T-helper 2 cell treated with Interferon-gamma antibody and Interleukin-4, amounts not matched to agents 5 μg/mL and 100 μg/mL, for 36 hours (primary cell): ENCODE measurements at places on chromosomes 2 and 18.

DNA sequence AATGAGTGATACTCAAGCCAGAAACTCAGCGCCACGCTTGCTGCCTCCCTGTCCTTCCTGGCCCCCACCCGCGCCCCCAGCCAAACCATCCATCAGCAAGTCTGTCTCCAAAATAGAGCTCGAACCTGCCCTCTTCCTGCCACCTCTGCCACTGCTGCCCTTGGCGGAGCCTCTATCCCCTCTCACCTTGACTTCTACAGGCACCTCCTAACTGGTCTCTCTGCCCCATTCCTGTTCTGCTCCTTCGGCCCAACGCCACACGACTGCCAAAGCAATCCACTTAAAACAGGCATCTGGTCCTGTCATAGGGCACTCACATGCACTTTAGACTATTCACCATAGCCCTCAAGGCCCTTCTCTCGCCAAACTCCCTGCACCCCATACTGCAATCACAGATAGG lies 210.3 kb upstream of the SMAD2 start:
- no peak for DNase-seq

- DNase-seq, result no peak
These were observed 98.5 kb upstream of the CD226 start for GRCh38 chr18:70046207-70046606.

- DNase-seq, result no peak
These were observed 10.2 kb upstream of the GTF2A1L start for GRCh38 chr2:48607307-48608014.

DNA sequence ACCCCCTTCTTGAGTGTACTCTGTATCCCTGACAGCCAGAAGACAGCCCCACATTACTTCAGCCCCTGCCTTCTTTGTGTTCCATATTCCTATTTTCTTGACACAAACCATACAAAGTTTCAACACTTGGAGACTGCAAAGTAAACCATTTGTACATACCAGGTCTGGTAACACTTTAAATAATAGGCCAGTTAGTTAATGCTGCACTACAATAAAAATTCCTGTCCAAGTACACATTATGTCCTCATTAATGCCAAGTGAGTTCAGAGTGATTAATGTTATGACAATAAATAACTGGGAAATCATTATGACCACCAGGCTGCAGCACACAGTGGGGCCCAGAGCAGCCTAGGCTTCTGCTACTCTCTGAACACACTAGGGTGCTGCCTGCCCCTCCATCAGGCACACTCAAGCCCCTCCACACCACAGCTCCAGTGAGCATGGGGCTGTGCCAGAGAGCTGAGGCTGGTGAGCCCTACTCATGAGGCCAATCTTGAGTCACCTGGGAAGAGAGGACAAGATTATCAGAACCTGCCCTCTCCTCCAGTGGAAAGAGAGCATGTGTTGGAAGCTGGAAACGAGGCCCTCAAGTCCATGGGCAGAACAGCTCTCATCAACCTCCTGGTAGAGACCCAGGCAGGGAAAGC lies 138.7 kb downstream of the TTC32 start:
- DNase-seq, result no peak

- no peak for DNase-seq
These were observed 92.3 kb downstream of the PRKCE start for GRCh38 chr2:45743531-45744396.

DNA sequence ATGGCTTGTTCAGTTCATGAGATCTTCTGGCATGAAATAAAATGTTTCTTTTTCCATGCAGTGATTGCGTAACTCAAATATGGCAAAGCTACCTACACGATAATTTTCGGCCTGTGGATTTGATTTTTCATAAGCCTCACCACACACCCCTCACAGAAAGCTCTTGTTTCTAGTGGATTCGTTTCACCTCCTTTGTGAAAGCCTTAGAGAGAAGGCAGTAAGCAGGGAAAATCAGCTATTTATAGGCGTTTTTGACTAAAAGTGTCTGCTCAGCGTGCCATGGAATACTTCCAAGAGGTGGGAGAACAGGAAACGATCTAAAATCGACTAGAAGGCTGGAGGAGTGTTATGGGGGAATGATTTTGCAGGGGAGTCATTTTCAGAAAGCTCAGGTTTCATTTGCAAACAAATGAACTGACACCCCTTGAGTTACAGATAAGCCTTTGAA lies 417.9 kb downstream of the TGIF1 start:
- no peak for DNase-seq

DNA sequence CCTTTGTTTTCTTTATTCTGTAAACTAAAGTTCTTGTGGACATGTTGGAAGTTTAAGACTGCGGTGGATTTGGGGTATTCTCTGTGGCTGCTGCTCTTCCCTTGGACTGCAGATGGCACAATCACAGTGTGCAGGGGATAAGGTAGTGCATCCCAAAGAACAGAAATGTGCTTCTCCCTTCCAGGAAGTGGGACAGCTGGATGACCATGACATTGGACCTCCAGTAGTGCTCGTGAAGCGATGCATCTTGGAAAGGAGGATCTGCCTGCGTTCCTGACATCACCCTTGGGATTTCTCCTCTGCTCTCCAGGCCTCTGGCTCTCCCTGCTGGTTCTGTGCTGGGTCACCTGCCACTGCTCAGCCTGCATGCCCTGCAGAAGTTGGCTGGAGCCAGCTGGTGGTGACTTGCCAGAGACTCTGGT lies 109.9 kb downstream of the SLC4A3 start:
- no peak for DNase-seq

DNA sequence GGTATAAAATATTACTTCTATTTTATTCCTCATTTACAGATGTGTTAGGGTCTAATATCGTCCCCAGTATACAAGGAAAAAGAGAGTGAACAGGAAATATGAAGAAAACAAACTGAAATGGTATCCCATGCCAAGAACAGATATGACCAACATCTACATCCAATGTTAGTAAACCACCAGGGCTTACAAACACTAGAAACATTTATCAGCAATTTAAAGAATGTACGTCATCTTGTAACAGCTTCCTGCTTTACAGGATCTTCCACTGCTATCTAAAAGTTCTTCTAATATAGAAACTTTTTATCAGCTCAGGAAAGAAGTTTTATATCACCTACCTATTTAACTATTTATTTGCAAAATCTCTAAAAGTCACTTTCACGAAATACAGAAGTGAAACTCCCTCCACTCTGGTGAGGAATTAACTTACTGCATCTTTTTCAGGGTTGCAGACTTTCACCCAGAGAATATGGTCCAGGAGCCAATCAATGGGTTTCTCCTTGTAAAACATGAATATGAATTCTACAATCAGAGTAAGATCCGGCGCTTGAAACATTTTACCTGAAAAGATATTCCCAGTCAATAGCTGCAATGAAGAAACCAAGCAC lies 35.2 kb downstream of the UNC50 start:
- DNase-seq, result no peak

GRCh38 chr18:63817441-63818051 lies 42.3 kb downstream of the SERPINB7 start:
- no peak for DNase-seq

DNA sequence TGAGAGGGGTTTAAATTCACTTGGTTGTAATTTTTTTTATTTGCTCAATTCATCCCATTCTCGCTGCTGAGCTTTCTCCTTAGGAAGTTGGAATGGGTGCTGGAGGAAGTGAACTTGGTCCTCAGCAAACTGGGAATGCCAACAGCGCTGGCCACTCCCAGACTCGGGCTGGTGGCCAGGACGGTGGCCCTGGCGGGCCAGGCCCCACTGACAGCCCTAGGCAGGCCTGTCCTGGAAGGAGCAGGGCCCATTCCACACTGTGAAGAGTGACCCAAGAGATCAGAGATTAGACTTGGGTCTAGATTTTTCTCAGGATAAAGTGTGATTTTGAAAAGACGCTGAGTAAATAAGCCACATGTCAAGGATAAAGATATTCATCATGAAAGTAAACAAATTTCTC lies 132.7 kb downstream of the HDAC4 start:
- DNase-seq, result no peak

DNA sequence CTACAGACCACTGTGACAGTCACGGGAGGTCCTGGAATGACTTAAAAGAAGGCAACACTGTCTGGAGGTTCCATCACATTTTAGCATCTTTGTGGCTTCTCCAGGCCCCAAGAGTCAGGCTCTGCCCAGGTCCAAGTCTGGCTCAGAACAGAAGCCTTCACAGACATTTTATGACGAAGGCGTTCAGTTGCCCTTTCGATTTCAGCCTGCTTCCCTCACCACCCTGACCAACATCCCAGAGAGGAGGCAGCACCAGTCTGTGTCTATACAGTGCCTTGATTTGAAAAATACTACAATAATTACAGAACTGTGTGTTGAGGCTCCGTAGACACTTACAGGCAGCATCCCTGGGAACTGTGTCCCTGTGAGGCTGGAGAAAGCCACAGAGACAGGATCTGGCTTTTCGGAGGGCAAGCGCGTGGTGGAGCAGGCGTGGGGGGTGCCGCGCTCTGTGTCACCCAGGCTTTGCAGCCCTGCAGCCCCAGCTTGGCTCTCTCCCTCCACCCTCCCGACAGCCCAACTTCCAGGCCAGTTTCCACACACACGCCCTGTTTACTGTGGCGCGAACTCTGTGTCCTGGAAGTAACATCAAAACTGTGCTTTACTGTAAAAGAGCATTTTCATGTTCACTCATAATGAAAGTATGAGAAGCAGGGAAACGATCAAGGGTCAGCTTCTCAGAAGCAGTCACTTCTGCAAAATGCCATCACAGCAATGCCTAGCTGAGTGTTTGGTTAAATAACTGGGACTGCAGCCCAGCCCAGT lies 153.5 kb upstream of the ALKAL2 start:
- DNase-seq, result no peak

DNA sequence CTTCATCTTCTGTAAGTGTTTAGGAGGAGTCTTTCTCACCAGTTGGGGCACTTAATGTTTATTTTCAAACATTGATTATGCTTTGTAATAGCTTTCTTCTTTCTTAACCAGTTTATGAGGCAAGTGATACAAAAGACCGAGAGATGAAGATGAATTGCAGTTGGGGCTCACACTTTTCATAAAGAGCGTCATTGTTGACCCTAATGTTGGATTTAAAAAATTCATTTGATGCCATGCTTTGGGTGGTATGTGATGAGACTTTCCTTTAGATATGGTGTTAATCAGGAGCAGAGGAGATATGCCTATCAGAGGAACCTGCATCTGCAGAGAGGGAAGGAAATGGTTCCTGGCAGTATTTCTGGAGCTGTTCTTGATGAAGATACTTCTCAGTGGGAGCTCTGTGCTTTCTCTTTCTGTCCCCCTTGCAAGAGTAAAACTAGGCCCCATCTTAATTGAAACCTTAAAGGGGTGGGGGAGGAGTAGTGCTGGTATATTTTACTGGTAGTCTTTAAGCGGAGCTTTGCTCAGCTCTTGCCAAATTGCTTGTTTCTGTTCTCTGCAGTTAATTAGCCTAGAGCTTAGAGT lies 2.3 kb downstream of the EML4 start:
- DNase-seq, result no peak

- DNase-seq, result no peak
These were observed 18.8 kb upstream of the FN1 start for GRCh38 chr2:215454519-215455246.

DNA sequence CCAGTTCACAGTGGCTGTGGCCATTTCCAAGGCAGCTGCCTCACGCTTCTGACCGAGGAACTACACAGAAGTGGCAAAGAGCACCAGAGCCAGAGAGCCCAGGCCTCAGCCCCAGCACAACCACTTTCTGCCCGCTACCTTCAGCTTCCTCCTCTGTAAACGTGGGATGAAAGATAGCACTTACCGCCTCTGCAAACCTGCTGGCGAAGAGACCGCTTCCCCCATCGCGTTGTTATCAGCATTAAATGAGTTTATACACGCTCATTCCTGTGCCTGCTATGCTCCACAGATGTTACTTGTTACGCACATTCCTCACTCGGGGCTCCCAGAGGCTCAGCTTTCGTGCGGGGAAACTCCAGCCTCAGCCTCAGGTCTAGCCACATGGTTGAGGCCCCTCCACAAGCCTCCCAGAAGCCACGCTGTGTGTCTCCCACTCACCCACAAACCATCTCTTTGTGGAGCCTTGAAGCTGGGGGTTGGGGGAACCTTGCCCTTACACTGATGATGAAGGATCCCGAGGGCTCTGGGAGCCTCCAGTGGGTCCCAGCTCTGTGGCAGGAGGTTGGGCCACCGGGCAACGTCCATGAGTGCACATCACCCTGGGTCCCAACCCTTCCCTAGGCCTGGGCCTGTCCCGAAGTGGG lies 63.3 kb upstream of the SMAD7 start:
- DNase-seq, result no peak

DNA sequence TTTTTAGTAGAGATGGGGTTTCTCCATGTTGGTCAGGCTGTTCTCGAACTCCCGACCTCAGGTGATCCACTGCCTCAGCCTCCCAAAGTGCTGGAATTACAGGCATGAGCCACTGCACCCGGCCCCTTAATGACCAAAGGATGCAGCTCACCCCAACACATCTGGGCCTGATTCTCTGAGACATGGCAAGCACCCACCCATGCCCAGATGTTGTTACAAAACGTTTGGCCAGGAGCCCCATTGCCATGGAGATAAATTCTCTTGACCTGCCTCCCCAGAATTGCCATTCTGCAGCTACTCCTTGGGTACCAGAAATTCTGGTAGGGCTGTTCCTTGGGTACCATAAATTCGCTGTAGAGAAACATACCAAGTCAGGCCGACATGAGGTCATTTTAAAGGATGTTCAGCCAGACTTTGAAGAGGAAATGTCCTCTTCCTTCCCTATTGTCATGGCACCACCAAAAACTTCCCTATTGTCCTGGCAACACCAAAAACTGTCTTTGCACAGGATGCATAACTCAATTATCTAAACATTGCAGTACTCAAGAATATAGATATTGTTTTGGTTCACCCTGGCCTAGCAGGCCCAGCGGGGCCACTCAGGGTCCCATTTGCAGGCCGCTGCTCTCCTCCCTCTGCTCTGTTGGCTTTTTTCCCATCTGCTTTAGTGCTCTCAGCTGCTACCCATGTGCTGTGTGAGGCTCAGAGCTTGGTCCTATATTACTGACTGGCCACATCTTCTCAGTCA lies 160.9 kb upstream of the TTC39C start:
- DNase-seq, result no peak

DNA sequence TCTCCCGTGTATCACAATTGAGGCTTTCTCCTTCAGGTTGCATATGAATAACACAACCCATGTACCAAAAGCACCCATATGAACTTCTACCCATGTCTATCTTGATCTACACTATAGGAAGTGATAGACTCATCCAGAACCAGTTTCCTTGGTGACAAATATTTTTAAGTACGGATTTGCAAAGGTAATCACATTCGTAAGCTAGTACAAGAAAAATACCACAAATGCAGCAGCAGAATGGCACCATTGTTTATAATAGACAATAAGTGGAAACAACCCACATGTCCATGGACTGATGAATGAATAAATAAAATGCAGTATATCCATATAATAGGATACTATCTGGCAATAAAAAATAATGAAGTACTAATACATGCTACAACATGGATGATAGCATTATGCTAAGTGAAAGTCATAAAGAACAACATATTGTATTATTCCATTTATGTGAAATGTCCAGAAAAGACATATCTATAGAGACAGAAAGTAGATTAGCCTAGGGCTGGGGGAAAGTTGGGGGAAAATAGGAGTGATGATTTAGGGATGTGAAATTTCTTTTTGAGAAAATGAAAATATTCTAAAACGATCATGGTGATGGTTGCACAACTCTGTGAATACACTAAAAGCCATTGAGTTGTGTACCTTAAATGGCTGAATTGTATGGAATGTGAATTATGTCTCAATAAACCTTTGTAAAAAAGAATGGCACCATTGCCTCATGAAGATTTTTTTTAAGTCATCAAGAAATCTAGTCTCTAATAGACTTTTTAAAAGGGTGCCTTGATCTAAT lies 3.4 kb upstream of the CCDC88A start:
- no peak for DNase-seq

- DNase-seq, result no peak
These were observed 38.9 kb downstream of the HADHB start for GRCh38 chr2:26283606-26284005.
